ENCODE measurements at places on chromosomes 2 and 18. TPM values are rescaled to one million over a fixed set of nuclear protein-coding genes. Genes with fewer than 3 reads are reported as not detected.

GRCh38 chr2:218228366-218229090, 11.5 kb downstream of the ARPC2 start:
- DNase-seq: no peak

DNA sequence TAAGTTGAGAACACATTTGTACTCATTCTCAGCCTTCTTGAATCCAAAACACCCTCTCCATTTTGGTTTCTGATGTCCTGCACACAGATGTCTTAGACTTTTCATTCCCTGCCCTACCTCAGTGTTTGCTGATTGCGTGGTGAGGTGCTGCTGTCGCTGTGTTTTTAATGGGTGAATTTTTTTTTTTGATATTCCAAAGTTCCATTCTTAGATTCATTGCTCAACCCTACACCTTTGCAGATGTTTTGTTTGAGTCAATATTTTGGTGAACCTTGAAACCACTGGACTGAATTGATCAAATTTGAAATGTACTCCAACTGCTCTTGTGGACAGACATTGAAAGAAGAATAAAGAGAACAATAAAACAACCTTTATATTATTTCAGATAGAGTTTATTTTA, 130.4 kb upstream of the DSEL start:
- no peak for DNase-seq

DNA sequence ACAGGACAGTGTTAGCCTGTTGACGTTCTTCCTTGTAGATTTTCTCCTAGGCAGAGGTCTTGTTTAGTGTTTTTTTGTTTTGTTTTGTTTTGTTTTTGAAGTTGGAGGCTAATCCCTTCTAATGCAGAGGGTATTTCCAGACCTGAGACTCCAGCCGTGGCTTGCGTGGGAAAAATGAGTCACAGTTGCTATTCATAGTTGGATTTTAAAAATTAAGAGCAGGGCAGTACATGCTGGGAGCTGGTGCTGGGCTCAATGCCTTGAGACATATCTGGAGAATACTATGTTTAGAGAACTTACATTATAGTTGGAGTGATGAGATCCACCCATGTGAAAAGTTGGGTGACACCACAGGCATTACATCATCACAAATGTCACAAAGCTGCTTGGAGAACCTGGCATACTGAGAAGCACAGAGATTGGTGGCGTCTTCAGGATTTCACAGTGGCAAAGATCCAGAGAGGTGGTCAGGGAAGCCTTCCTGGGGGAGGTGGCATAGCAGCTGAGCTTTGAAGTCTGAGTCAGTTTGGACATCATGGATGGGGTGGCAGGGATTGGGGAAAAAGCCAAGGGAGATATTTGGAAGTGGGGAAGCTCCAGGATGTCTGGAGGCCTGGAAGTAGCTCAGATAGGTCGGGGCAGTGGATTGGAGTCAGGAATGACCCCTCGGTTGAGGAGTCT, 249.4 kb downstream of the LOXHD1 start:
- no peak for DNase-seq

DNA sequence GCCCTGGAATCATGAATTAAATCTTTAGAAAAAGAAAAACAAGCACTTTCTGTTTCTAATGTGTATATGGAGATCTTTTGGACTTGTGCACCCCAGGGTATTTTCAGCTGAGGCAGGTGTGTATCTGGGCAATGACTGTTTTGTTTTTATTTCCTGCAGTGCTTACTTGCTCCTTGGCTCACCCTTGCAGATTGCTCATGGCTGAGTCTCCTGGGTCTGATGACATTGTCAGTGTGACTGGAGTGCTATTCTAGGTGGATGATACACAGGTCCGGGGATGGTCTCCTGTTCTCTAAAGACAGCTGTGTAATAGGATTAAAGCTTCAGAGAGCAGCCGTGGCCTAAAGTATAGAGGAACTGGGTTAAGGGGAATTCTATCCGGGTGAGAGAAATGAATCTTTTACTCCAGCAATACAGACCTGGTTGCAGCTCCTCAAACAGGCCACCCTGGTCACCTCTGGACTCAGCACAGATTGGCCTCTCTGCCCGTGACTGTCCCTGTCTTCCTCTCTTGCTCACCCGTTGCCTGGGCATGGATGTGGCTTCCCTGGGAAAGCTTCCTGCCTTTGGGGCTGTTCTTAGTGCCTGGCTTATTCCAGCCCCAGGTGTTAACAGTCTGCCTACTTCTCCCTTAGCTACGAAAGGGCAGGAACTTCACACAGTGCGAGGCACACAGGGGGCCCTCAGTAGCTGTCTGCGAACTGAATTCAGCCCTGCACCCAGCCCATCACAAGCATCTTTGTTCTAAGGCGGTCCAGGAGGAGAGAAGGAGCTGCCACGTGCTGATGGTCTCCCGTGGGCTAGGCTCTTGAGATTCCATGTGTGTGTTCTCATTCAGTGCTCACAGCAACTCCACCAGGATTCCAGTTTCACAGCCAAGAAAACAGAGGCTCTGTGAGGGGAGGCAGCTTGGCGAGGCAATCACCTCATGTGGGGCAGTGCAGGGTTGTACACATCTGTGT, 84.3 kb downstream of the ACOXL start:
- no peak for DNase-seq

DNA sequence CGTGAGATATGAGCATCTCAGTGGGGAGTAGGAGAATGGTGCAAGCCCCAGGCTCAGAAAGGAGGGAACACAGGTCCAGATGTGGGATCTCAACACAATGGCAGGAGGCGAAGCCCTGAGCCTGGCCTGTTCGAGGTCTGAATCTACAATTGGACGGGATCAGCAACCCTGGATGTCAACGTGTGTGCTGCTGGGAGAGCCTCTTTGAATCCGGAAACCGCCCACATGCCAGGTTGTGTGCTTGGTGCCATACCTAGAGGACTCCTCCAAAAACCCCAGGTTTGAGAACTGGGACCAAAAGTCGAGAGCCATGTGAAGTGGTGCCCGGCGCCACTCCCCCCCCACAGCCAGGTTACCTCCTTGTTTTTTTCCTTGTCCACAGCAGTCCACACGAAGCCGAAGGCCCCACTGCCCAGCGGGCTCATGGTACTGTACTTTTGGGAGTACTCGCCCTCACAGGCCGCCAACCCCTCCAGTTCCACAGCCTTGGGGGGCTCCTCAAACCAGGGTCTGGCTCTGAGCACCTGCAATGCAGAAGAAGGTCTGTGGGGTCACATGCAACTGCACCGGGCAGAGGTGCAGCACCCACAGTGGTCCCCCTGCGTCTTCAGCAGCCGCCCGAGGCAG, 20.4 kb upstream of the MTERF4 start:
- DNase-seq: no peak

DNA sequence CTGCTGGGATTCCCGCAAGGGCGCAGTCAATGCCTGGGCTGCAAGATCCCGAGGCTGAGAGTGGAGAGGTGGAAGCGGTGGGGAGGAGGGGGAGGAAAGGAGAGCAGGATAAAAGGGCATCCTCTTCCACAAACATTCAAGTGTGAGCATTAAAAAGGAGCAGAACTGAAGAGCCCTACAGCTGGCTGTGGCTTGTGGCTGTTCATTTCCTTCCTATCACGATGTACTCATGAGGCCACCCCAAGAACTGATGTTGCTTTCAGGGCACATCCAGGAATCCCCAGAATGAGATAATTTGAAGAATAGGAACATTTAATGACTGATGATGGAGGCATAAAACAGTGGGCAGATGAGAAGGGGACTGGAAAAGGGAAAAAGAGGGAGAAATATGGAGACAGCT, 230.8 kb upstream of the SMIM21 start:
- DNase-seq: no peak

- DNase-seq: no peak
Observed at GRCh38 chr18:78798402-78799175, 181.0 kb upstream of the SALL3 start.

Gene LRP1B
- polyA plus RNA-seq: 0.03 TPM

Gene QPCT
- 17.2 TPM for polyA plus RNA-seq

Gene TMEM37
- polyA plus RNA-seq: 13.6 TPM
